Stimulated activated CD4-positive, alpha-beta T cell treated with anti-CD3 and anti-CD28 coated beads, Interleukin-1b, Interleukin-23, amount 100 ng/mL, for 48 hours (primary cell): ENCODE measurements at places on chromosomes 12 and 14.
A peak's percentile ranks its signal among the peaks of the same experiment; 100 is the strongest.

DNA sequence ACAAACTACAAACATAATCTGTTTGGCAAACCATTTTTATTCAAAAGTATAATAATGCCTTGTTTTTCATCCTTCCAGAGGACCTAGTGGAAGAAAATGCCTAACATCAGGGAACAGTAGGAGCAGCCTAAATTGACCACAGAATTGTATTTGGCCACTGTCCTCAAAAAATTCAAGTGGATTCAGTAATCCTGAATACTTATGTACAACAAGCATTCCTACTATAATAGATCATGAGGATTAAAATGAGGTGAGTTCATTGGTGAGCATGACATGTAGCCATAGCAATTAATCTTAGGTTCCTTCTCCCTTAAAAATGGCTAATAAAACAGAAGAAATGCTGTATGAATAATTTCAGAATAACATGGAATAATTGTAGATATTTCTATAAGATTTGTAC is 209.3 kb downstream of the DAD1 start:
- no peak for DNase-seq

- no peak for DNase-seq
Measured at GRCh38 chr14:91754185-91754584, 22.3 kb upstream of the CATSPERB start.

GRCh38 chr12:69789351-69789750 is 35.7 kb upstream of the MYRFL start:
- DNase-seq, result no peak

DNA sequence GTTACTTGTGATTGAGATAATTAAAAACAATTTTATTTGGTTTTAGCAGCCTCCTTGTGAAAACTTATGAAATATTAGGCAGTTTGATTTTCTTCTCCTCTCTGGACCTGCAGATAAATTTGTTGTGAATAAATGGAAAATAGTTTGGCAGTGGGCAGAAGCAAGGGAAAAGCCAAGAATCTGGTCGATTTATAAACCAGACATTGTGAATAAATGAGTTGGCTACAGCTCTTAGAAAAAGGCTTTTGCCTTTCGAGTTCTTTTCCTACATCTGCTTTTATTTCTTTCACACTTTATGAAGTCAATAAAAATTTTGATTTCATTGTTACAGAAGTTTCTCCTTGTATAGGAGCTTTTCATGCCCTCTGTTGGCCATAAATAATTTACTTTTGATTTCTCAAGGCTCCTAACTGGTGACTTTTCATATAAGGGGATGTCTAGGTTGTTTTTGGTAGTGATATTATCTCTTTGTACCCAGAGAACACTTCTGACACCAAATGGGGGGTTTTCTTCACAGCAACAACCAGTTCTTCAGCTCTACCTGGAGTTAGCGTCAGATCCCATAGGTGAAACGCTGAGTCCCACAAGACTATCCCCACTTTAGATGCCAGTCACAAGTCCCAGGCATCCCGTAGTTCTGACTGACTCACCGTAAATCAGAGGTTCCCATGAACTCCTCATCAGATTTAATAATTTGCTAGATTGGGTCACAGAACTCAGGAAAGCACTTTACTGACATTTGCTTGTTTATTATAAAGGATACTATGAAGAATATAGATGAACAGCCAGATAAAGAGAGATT is 136.5 kb upstream of the DNM1L start:
- no peak for DNase-seq

DNA sequence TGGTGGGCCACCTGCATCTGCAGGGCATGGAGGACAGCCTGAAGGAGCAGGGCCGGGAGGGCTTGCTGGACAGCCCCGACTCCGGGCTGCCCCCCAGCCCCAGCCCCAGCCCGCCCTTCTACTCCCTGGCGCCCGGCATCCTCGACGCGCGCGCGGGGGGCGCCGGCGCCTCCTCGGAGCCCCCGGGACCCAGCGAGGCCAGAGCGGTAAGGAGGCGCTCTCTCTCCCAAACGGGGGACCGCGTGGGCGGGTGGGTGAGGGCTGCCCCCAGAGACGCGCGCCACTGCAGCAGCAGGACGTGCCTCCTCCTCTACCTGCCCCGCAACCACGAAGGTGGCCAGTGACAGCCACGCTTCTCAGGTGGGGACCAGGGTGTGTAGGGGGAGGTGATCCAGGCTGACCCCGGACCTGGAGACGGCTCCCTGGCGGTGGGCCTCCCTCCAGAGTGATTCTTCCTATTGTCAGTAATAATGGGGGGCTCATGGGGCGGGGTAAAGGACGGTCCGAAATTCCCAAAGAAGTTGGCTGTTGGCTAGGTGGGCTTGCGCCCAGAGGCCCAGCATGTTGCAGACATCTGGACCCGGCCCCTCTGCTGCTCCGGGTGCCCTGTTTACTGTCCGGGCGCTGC is 652 bp downstream of the RFLNA start:
- no peak for DNase-seq

DNA sequence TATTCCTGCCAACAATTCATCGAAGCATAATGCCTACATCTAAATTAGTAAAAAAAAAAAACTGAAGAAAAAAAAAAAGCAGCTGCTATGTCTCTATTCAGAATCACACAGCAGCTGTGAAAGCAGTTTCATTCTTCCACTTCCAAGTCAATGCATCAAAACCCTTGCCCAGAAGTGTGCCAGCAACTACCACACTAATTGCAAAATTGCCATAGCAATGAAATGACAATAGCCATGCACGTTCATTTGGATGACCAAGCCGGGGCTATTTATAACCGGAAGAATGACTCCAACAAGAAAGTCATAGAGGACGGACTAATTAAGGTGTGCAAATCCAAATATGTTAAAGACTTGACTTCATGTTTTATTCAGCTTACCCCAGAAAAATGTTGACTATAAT is 42.5 kb downstream of the SLC2A13 start:
- DNase-seq, result no peak

DNA sequence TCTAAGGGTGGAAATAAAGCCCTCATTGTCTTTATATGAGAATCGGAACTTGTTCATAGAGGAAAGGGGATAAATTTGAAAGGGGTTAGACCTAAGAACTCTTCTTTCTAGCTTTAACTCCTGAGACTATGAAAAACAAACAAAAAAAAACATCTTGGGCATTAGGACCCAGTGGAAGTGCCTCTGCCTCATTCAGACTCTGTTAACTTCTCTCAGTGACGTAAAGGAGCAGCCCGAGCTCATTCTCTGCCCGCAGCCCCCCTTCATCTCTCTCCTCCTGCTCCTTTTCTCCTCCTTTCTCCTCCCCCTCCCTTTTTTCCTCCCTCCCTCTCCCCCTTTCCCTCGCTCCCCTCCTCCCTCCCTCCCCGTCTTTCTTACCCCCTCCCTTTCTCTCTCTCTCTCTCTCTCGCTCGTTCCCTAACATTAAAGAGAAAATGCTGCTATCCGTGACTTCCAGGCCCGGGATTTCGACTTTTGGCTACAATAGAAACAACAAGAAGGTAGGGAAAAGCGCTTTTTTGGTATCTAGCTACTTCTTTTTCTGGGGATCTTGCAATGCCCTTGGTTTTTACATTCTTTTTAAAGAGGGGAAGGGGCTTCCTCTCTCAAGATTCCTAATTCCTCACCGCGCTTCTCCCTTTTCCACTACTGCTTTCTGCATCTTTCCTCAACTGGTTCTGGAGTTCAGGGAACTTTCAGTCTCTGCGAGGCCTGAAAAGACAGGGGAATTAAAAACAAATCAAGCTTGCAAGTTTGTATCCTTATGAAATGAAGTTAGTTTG is at the start of gene RBMS2:
Gene RBMS2, plus strand, starts transcription at position 231 of the 782 bp plus-strand sequence. Its CDS starts 204 bp downstream, at position 435.
- peak; percentile 10 for DNase-seq

- peak; percentile 64 for DNase-seq
Measured at GRCh38 chr12:92408072-92408900, 262.6 kb upstream of the BTG1 start.

DNA sequence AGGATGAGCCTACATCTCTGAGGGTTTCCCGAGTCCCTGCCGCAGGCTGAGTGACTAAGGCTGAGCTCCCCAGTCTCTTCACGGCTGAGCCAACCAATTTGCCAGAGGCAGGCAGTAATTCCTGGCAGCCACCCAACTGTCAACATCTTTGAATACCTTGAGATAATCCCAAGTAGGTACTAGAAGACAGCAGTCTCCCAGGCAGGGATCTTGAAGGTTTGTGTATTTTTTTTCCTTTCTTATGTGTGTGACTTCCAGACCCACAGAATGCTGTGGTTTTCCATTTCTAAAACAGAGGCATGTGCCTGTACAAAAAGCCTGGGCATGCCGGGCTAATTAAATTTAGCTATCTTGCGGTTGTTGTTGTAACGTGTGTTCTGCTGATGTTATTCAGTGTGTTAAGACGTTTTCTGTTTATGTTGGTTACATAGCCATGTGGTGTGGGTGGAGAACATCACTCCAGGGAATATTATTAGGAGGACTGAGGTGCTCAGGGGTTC is 155.5 kb downstream of the ANO2 start:
- no peak for DNase-seq

GRCh38 chr12:50659690-50660424 is 104.0 kb upstream of the ATF1 start:
- no peak for DNase-seq

DNA sequence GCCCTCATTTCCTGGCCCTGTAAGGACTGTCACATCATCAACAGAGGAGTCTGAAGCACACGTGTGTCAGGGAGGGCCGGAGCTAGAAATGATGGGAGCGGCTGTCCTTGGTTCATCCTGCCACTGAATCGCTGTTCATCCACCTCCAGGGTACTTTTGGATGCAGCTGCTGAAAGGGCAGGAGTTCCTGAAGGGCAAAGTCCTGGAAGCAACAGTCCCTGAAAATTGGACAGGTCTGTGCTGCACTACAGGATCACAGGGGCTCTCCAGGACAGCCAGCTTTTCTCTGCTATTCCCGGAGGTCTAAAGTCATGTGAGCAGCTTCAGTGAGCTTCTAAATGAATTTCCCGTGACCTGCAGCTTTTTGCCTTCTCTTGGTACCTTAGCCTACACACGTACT is 17.7 kb downstream of the POU6F1 start:
- no peak for DNase-seq

GRCh38 chr12:106226884-106227640 is 20.8 kb downstream of the CKAP4 start:
- DNase-seq, result no peak

- no peak for DNase-seq
Measured at GRCh38 chr12:16612647-16613046, 6.7 kb upstream of the LMO3 start.

GRCh38 chr14:80313806-80314205 is 102.5 kb upstream of the DIO2 start:
- DNase-seq, result no peak

DNA sequence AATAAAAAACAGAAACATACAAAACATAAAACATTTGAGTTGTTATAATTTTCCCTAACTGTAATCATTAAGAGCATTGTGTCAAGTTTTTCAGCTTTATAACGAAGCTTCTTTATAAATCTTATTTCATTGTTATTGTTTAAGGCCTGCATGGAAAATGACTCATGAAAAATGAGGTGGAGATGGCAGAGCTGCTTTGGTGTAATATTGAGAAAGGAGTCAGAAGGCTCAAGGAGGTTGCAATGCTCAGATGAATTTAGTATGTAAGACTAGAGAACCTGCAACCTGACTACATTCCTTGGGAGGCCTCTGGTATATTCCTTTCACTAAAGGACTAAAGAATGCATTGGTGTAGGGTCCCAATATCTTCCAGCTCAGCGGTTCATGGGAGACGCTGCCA is 61.5 kb downstream of the TMEM30B start:
- DNase-seq, result no peak

DNA sequence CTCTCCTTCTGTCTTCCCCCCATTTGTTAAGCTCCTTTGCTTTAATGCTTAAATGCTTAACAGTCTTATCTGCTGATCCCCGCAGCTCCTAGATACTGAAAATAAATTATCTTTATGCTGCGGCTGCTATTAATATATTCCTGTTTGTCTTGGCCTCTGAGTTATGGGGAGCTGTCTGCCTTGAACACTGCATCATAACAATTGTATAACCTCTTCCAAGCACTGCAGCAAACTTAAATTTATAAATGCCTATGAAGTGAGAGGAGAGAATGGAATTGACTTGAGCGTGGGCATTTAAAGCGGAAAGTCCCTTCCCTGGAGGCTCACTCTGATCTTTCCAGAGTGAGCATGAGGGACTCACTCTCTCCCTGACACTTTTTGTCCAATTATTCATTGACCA is 23.1 kb upstream of the DCP1B start:
- no peak for DNase-seq

DNA sequence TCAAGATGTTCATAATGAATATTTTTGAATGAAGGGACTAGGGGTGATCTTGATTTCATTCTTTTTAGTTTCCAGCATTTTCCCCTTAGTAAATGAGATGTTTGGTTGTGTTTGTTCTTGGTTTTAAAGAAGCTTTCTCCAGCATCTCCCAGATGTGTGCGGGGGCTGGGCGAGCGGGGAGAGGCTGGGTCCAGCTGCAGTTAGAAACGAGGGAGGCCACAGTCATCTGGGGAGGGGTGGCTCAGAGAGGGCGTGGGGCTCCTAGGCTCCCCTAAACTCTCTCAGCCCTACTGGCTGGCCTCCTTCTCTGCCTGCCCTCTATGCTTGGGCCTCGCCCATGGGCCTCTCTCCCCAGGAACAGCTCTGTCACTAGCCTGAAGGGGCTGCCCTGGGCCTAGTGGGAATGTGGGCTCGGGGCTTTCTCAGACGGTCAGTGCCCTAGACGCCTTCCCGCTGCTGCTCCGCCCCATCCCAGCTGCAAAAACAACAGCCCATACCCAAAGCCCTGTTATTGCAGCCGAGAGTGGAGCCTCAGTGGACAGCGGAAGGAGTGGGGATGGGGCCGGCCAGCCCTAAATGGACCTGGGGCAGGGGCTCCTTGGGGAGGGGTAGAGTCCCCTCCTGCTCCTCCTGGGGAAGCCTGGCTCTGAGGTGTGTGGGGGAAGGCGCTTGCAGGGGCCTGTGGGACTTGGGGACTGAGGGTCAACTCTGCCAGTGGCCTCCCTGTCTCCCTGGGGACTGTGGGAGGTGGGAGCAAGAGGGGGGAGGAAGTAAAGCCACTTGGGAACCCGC is 18.3 kb upstream of the EIF2B2 start:
- no peak for DNase-seq

DNA sequence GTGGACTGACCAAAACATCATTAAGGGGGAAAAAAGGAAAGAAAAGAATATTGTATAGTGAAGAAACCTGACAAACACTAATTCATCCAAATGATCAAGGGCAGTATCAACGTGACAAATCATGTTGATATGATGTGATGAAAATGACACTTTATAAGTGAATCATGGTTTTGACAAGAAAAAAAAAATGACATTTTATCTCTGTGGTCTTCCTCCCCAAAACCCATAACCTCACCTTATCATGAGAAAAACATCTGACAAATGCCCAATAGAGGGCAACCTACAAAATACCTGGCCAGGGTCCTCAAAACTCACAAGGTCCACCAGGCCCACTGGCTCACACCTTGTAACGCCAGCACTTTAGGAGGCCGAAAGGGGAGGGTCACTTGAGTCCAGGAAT is 13.8 kb downstream of the TMED10 start:
- no peak for DNase-seq
